A172 (cell line): ENCODE measurements at places on chromosomes 7 and 10. TPM values are rescaled to one million over a fixed set of nuclear protein-coding genes. Genes with fewer than 3 reads are reported as not detected.

ZNF853 gene
- 4.3 and 5.4 TPM in 2 replicates for total RNA-seq

- no peak for DNase-seq
Measured at GRCh38 chr10:132387764-132388210, 9.2 kb upstream of the PWWP2B start.

TAS2R39 gene
- total RNA-seq = not detected in 2 replicates

DNA sequence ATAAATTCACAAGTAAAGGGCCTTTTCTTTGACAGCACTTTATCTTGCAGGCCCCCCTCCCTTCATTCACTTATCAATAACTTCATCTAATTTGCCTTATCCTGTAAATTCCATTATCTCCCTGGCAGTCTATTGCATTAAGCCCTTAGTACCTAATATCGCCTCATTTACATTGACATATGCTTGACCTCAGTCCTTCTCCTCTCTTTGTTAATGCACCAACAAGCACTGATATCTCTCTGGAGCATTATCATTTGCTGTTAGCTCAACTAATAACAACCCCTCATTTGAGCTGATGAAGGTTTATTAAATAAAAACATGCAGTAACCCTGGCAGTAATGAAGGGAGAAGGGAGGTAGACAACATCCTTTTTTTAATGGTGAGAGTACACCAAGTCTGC, 46.8 kb downstream of the EXOC4 start:
- no peak for DNase-seq

SDHAF3 gene
- 8.4 and 11.7 TPM in 2 replicates for total RNA-seq

DHTKD1 gene
- total RNA-seq = 21.0 and 22.3 TPM in 2 replicates

ZNF365 gene
- total RNA-seq = 10.8 and 11.0 TPM in 2 replicates

DNA sequence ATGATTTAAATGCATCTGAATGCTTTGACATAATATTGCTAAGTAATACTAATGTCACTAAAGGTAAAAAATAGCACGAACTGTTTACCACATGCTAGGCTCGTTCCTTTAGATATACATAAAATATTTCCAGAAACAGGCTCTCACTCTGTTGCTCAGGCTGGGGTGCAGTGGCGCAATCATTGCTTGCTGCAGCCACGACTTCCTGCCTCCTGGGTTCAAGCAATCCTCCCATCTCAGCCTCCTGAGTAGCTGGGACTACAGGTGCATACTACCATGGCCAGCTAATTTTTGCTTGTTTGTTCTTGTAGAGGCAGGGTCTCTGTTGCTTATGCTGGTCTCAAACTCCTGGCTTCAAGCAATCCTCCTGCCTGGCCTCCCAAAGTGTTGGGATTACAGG, 183.3 kb downstream of the SGMS1 start:
- DNase-seq = no peak

H2BK1 gene
- total RNA-seq = not detected in 2 replicates

- DNase-seq = peak; percentile 31
Measured at GRCh38 chr10:89469517-89469916, 55.1 kb downstream of the IFIT5 start.

- no peak for DNase-seq
Measured at GRCh38 chr7:39534599-39534998, 31.6 kb upstream of the YAE1 start.

BEND7 gene
- 22.0 and 44.2 TPM in 2 replicates for total RNA-seq

GRCh38 chr10:35011771-35012191, 78.4 kb downstream of the CUL2 start:
- DNase-seq = peak; percentile 40

NKX1-2 gene
- total RNA-seq = 0.22 TPM in 1 of 2 replicates, not detected in the other

DNA sequence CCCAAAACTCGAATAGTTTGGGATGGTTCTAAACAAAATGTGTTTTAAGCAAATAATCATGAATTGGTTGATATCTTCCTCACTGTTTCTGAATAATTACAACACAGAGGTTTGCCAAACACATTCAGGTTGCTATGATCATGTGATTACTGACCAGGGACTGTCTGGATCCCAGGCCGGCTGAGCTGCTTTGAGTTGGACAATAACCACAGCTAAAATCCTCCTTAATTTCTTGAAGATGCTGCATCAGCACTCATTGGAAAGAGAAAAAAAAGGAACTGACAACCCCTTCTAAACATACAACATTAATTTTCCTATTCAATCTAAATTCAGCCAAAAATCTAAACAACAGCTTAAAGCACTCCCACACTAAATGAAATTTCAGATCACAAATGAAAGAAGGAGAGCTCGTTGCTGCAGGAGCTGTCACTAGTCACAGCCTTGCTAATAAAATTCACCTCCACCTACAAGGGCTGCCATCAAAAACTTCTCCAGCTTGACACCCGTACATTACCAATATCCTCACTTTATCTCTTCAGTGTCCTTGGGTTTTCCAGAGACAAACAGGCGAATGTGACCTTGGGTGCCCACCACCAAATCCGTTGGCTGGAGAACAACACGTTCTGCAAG, 560.2 kb downstream of the KCNMA1 start:
- DNase-seq = no peak

FBXO24 gene
- 0.48 TPM in 1 of 2 replicates, not detected in the other for total RNA-seq
